ENCODE measurements at places on chromosomes 5 and 9.

DNA sequence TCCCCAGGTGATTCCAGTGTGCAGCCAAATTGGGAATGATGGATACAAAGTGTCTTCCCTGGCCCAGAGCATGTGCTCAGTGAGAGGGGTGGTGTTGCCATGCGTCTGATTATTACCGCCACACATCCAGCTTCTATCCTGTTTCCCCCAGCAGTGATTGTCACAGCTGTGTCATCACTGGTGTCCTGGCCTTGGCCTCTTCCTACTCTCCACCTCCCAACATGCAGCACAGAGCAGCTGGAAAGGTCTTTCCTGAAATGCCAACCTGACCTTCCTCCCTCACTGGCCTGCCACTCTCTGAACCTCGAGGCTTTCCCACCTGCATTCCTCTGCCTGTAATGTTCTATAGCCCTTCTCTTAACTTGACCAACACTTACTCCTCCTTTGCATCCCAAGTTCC lies 60.0 kb downstream of the TMOD1 start:
- H3K27me3 ChIP-seq, result no peaks in the 10 kb centered on the region
- H3K4me1 ChIP-seq, result peaks cover 43% of the 10 kb centered on the region
- no peaks in the 10 kb centered on the region for H3K36me3 ChIP-seq
- no peak overlapping the region for H3K4me3 ChIP-seq
- no peak overlapping the region for H3K27ac ChIP-seq

DNA sequence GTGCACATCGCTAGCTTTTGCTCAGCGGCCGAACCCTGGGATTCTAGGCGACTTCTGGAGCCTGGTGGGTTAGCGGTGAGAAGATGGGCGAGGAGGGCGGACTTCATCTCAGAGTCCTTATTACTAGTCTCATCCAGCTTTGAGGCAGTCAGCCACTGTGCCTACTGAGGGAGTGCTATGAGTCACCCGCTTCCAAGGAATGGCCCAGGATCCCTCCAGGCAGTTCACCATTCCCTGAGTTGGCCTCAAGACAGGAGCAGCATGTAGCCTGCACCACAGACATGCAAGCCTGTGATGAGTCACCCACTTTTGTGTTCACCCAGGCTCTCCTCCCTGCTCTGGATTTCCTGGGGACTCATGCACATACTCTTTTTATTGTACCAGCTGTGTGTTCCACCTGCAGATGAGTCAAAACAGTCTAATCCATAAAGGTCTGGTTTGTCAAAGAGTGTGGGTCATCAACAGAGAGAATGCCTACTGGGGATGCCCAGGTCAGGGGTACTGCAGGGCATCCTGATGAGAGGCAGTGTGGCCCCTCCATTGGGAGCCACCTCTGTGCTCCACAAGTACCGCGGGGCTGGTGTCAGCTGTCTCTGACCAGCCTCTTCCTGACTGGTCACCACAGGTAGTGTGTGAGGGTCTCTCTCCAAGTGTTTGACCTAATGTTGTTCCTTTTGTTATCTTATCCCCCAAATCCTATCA lies 20.2 kb downstream of the SLC22A5 start:
- H3K4me3 ChIP-seq, result no peak overlapping the region
- H3K36me3 ChIP-seq, result peaks cover 36% of the 10 kb centered on the region
- H3K27ac ChIP-seq, result peak overlapping the region; percentile 84
- H3K4me1 ChIP-seq, result peaks cover 52% of the 10 kb centered on the region

- no peak overlapping the region for H3K4me3 ChIP-seq
- H3K36me3 ChIP-seq, result no peaks in the 10 kb centered on the region
- H3K4me1 ChIP-seq, result no peaks in the 10 kb centered on the region
- DNase-seq, result no peak
Observed at GRCh38 chr9:111282845-111283244, 47.2 kb downstream of the OR2K2 start.

DNA sequence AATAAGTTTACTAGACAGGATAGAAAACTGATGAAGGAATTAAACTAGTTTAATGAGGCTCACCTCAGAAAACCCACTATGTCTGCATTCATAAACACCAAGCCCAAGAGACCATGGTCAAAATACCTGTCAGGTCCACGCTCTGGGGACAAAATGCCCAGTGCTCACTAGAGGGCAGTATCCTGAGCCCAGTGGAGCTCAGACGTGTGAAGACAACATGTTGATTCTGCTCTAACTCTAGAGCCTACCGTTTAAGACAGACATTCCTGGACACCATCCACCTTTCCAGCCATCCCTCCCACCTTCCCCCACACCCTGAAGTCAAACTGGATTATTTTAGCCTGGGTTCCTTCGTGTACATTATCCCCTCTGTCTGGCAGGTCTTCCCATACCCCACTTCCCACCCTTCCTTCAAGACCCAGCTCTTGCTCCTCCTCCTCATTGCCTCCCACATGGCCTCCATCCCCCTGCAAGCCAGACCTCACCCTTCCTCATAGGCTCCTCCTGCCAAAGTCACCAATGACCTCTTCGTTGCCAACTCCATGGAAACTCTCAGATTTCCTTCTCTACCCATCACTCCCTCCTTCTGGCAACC lies 142.3 kb upstream of the FSTL4 start:
- H3K4me1 ChIP-seq, result no peaks in the 10 kb centered on the region
- no peak overlapping the region for H3K4me3 ChIP-seq
- no peaks in the 10 kb centered on the region for H3K27me3 ChIP-seq
- H3K36me3 ChIP-seq, result no peaks in the 10 kb centered on the region
- H3K27ac ChIP-seq, result no peak overlapping the region
- DNase-seq, result no peak

DNA sequence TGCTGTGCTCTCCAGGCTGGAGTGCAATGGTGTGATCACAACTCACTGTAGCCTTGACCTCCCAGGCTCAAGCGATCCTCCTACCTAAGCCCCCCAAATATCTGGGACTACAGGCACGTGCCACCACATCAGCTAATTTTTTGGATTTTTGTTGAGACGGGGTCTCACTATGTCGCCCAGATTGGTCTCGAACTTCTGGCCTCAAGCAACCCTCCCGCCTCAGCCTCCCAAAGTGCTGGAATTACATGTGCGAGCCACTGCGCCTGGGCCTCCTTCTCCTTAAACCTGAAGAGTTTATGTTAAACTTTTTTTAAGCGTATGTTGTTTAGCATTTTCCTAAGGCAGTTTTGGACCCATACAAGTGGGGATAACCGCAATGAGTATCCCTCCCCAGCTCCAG lies 30.8 kb upstream of the SUSD3 start:
- no peak overlapping the region for H3K4me3 ChIP-seq
- peaks cover 8% of the 10 kb centered on the region for H3K36me3 ChIP-seq
- no peak for DNase-seq
- H3K27me3 ChIP-seq, result no peaks in the 10 kb centered on the region

- no peaks in the 10 kb centered on the region for H3K27me3 ChIP-seq
- no peak for DNase-seq
- no peak overlapping the region for H3K4me3 ChIP-seq
- no peak overlapping the region for H3K27ac ChIP-seq
- no peaks in the 10 kb centered on the region for H3K4me1 ChIP-seq
Observed at GRCh38 chr9:93978551-93978950, 23.4 kb upstream of the BARX1 start.

DNA sequence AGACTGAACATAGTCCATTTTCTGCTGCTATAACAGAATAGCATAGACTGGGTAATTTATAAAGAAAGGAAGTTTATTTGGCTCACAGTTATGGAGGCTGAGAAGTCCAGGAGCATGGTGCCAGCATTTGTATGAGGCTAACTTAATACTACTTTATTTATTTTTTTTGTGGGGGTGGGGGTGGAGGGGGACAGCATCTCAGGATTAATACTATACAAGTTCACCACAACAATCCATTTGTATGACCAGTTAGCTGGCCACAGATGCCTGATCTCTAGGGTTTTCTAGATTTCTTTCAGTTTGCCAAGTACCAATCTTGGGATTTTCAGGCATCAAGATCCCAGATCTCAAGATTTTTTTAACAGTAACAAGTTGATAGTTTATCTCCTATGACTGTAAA lies 20.3 kb downstream of the ANGPTL2 start:
- no peak for DNase-seq
- peaks cover 9% of the 10 kb centered on the region for H3K4me1 ChIP-seq
- no peaks in the 10 kb centered on the region for H3K36me3 ChIP-seq
- H3K4me3 ChIP-seq, result no peak overlapping the region
- no peaks in the 10 kb centered on the region for H3K27me3 ChIP-seq
- H3K27ac ChIP-seq, result no peak overlapping the region

DNA sequence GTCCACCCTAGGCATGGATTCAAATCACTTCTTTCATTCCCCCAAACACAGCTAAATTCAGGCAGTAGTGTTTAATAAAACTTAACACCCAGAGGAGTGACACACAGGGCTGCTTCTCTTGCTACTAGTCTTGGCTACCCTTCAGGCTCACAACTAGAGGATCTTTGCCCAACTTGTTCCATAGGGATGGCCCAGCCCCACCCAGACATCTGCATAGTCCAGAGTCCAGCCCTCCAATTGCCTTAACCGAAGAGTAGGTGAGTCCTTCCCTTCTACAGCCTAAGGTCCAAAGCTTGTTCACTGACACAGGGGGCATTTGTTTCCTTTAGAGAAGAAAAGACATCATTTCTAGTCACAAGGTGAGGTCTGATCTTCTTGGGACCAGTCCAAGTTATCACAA lies 15.2 kb upstream of the RXFP3 start:
- no peak for DNase-seq
- no peak overlapping the region for H3K4me3 ChIP-seq
- no peaks in the 10 kb centered on the region for H3K36me3 ChIP-seq
- no peaks in the 10 kb centered on the region for H3K4me1 ChIP-seq

GRCh38 chr5:156918311-156918845 lies 44.6 kb downstream of the TIMD4 start:
- no peaks in the 10 kb centered on the region for H3K36me3 ChIP-seq
- H3K4me1 ChIP-seq, result peaks cover 5% of the 10 kb centered on the region
- H3K4me3 ChIP-seq, result no peak overlapping the region
- H3K27ac ChIP-seq, result no peak overlapping the region

DNA sequence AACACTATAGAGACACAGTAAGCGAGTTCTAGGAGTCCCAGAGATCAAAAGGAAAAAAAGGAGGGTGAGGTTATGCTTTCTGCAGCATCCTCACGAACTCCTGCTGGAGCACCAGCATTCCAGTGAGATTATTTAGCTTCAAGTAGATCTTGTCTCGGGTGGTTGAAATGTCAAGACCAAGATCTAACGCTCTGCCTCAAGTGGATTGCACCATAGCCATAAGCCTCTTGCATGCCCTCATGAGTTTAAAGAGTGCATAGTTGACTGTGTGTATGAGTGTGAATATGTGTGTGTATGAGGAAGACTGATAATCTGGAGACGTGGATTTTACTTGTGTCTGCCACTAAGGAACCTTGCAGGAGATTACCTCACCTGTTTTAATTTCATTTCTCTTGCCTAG lies 335.3 kb upstream of the ADAMTSL1 start:
- no peak overlapping the region for H3K4me3 ChIP-seq
- no peaks in the 10 kb centered on the region for H3K27me3 ChIP-seq
- no peak overlapping the region for H3K27ac ChIP-seq

DNA sequence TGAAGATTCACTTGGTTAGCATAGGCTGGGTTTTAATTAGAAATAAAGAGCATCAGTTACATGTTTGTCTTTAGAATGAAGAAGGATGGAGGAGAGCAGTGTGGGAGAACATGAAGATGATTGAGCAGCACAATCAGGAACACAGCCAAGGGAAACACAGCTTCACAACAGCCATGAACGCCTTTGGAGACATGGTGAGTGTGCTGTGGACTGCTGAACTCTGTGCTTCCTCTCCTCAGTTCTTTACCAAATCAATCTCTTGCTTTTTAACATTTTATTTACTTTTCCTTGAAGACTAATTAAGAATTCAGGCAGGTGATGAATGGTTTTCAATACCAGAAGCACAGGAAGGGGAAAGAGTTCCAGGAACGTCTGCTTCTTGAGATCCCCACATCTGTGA lies 38.2 kb upstream of the SPATA31E1 start:
- H3K36me3 ChIP-seq, result no peaks in the 10 kb centered on the region
- no peak overlapping the region for H3K4me3 ChIP-seq
- no peak for DNase-seq
- no peaks in the 10 kb centered on the region for H3K4me1 ChIP-seq

GRCh38 chr9:91905237-91905650 lies 44.8 kb downstream of the ROR2 start:
- no peak overlapping the region for H3K4me3 ChIP-seq
- H3K27ac ChIP-seq, result no peak overlapping the region
- DNase-seq, result no peak
- peaks cover 4% of the 10 kb centered on the region for H3K27me3 ChIP-seq

DNA sequence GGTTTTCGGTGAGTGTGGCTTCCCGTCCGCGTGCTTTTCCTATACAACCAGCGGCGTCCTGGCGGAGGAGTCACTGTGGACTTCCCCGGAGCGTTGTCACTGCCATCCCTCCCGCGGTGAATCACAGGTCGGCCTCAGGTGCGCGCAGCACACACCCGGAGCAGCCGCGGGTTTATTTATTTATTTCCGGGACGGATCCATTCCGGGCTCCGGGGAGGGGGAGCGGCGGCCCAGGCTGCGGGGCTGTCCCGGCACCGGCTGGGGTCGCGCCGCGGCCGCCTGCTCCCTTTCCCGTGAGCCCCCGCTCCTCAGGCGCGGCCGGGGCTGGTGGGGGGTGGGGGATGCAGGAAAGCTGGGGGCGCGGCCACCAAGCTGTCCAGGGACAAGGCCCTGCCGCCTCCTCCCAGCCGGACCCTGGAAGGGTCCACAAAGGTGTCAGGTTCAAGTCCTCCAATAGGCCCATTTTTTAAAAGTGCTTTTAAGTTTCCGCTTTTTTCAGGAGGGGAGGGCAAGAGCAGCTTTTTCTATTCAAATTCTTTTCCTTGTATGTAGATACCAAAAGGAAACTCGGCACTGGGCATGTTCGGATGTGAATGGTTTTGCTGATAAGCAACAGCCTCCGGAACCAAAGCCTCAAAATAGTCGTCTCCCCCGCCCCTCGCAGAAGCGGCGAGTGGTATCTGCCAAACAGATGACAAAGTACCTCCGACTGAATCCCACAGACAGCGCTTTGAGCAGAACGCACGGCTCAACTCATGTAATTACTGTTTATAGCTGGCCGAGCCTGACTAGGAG lies 192.5 kb downstream of the CD180 start:
- H3K27me3 ChIP-seq, result no peaks in the 10 kb centered on the region
- DNase-seq, result peak; percentile 81
- H3K4me1 ChIP-seq, result peaks cover 51% of the 10 kb centered on the region
- H3K27ac ChIP-seq, result peak overlapping the region; percentile 88

DNA sequence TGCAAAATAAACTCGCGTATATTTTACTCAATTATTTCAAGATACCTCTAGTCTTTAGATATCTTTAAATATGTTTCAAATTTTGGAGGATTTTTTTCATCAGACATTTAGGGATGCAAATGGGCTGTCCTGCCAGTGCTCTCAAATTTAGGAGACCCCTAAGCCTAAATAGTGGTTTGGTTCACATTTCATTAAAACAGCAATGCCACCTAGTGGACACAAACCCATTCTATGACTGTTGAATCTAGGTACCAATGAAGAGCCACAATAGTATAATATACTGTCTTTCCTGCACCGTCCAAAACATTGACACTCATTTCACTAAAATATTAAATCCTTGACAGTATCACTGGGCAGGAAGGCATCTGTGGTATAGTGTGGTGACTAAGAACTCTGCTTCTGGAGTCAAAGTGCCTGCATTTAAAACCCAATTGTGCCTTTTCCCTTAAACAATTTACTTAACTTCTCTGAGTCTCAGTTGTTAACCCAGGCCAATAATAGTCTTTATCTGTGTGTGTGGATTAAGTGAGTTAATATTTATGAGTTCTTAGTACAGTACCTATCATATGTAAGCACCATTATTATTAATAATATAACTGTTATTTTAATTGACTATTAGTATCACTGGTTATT lies 148.0 kb downstream of the RORB start:
- H3K4me3 ChIP-seq, result no peak overlapping the region
- no peaks in the 10 kb centered on the region for H3K36me3 ChIP-seq
- H3K4me1 ChIP-seq, result peaks cover 6% of the 10 kb centered on the region
- no peak overlapping the region for H3K27ac ChIP-seq

GRCh38 chr9:130849356-130849755 lies 14.3 kb downstream of the ABL1 start:
- no peak overlapping the region for H3K27ac ChIP-seq
- peaks cover 6% of the 10 kb centered on the region for H3K36me3 ChIP-seq
- H3K27me3 ChIP-seq, result no peaks in the 10 kb centered on the region
- H3K4me1 ChIP-seq, result peaks cover 43% of the 10 kb centered on the region

All from lower lobe of right lung (tissue), 2 donors.